ENCODE measurements at places on chromosomes 12 and 14. TPM values are rescaled to one million over a fixed set of nuclear protein-coding genes. Genes with fewer than 3 reads are reported as not detected.

Gene CDKN1B
- 44.7 TPM for total RNA-seq

Gene MANSC4
- total RNA-seq = not detected

Gene OR4Q2
- not detected for total RNA-seq

Gene NTN4
- total RNA-seq = 347 TPM

Gene LRCOL1
- total RNA-seq = not detected

Gene ABHD4
- 8.1 TPM for total RNA-seq

Gene ASB2
- 0.40 TPM for total RNA-seq

Gene SDR9C7
- not detected for total RNA-seq

Gene ARHGEF40
- 33.3 TPM for total RNA-seq
